Activated T-cell treated with anti-CD3 and anti-CD28 coated beads for 48 hours (primary cell): ENCODE measurements at places on chromosomes 1 and 21.

- DNase-seq: no peak
These were observed 155.4 kb downstream of the CLEC20A start for GRCh38 chr1:178341261-178341956.

- no peak for DNase-seq
These were observed 130.9 kb downstream of the GDAP2 start for GRCh38 chr1:117798550-117798949.

DNA sequence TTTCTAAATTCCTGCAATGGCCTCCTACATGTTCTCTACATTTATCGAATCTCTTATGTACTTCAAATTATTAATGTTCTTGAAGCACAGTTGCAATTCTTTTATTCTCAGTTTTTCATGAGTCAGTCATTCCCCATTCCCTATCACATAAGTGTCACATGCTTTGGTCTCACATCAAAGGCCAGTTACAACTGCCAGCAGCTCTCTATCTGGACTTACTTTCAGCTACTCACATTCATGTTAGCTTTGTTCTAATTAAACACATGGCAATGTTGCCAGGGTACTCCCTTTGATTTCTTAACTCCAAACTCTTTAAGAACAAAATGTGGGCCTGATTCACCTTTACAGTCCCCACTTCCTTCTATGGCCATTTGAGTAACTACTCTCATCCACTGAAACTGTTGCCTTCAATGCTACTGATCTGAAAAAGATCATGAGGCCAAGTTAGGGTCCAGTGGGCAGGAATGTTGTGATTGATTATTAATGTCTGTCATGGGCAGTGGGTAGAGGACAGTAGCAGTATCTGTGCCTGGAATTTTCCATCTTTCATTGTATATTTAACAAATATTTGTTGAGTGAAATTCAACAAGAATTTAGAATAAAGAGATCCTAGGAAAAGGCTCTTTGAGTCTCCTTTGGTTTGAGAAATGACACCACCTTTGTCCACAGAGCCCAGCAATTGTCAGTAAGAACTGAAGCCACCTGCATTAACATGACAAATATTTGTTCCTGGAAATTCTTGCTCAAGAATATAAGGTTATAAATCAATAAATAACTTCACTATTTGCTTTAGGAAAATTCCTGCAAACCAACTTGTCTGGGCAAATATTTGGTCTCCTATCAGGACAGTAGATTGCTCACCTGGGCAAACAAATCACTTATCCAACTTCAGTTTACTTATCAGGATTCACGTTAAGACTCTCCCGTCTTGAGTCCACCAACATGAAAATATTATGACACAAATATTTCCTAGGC, 153.6 kb upstream of the SAMSN1 start:
- DNase-seq: no peak

DNA sequence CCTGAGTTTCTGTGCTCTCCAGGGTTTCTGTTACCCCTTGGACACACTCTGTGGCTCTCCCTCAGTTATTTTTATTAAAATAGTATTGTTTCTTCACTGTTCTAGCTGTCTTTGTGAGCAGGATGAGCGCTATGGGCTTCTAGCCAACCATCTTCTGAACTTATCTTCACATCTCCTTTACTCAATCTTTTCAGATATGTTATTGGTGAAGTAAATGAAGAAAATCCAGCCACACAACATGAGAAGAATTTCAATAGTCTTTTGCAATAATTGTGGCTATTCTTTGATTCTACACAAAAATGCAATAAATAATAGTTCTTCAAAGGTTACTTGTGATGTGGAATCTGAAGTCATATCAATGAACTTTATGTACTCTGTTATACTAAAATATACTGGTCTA, 80.3 kb upstream of the CAMK1G start:
- no peak for DNase-seq

DNA sequence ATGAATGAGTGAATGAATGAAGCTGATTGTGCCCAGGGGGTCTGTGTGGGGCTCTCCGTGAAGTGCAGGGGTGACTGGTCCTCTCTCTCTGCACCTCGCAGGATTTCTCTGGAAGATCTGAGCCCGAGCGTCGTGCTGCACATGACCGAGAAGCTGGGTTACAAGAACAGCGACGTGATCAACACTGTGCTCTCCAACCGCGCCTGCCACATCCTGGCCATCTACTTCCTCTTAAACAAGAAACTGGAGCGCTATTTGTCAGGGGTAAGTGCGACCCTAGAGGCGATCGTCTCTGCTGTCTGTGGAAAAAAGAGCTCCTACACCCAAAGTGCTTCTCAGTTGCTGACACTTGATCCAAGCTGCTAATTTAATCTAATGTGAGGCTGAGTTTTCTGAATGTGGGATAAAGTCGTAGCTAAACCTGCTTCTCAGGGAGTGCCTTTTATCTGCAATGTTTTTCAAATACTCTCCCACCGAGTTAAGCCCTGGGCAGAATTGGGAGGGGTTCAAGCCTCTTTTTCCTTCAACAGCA, 101.7 kb downstream of the HUNK start:
- DNase-seq: peak; percentile 8
